Activated naive CD4-positive, alpha-beta T cell treated with anti-CD3 and anti-CD28 coated beads for 36 hours (primary cell): ENCODE measurements at places on chromosomes 1 and 21. TPM values are rescaled to one million over a fixed set of nuclear protein-coding genes. Genes with fewer than 3 reads are reported as not detected.

DNA sequence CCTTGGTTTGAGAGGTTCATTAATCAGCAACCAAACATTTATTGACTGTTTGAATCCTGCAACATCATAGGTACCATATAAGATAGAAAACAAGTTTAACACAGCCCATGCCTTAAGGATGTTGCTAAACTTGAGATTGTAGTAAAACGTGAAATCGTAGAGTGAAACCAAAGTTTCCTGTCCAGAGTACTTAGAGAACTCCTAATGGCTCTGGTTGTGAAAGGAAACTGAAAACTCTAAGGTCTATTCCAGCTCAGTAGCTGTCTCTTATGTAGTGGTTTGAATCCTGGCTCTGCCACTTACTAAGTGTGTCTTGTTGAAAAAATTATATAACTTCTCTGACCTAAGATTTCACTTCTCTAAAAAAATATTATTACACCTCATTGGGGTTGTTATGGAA is 310.9 kb downstream of the NTNG1 start:
- no peak for DNase-seq

DNA sequence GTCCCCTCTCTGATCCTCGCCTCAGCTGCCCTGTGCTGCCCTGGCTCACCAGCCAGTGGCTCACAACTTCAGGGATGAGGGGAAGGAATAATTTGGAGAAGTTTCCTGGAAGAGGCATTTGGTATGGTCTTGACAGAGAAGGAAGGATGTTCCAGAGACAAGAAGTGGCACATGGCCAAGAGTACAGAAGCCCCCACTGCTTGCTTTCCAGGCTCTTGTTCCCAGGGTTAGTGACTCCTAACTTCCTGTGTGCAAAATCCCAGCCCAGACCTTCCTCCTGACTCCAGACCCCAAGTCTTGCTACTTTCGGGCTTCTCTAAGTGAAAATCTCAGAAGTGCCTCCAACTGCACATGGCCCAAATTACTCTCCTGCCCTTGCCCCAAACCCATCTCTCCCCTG is 85.7 kb downstream of the HMGB4 start:
- DNase-seq: no peak

DNA sequence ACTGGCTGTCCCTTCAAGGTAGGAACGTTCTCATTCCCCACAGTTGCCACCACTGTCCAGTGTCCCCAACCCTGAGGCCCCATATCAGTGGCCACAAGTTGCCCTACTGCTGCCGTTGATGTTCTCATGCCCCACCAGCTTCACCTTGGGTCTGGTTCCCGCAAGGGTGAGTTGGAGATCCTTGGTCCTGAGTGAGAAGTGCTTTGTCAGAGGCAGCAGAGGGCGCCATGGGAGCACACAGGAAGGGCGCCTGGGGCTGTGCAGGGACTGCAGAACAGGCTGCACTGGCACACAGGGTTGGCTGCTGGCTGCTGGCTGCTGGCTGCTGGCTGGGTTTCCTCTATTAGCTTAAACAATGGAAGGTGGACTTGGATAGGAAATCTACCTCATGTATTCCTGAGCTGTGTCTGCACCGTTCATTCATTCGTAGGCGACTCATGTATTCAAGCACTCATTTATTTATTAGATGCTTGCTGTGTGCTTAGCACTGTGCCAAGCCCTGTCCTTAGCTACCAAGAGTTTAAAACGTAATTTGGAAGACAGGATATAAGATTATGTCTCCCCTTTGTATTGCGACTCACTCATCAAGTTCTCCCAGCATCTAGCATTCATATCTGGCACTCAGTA is 2.1 kb upstream of the S100A9 start:
- DNase-seq: peak; percentile 71

GRCh38 chr1:206715552-206716158 is 30.9 kb downstream of the MAPKAPK2 start:
- no peak for DNase-seq

GRCh38 chr1:150775276-150775675 is 9.7 kb upstream of the CTSS start:
- DNase-seq: no peak

DNA sequence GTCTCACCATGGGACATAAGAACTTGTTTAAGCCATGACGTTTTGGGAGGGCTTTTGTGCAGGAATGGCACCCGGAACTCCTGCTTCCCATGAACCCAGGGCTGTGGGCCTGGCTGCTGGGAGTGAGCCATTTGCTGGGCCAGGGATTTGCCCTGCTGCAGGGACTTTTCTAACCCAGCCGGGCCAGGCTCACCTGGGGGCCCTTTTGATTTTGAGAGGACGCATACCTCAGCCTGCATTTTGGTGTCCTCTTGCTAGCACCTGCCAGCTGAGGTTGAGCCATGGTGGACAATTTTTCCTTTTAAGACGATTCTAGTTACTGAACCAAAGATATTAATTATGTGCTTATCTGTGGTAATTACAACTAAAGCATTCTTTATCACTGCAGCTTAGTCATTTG is 28.9 kb downstream of the GALNT2 start:
- DNase-seq: no peak

DNA sequence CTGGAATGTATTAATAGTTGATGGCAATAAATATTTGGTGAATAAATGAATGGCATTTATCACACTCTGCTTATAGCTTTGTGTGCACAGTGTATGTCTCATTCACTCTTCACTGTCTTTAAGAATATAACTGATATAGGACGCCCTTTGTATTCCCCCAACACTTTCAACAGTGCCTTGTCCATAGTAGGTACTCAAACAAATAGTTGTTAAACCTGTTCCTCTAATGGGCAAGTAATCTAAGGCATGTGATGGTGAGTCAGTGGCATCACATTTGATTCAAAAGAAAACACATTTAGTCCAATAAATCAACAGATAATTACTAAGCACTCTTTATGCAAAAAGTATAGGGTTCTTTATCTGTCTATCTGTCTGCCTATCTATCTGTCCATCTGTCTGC is 11.2 kb upstream of the RXRG start:
- DNase-seq: no peak

DNA sequence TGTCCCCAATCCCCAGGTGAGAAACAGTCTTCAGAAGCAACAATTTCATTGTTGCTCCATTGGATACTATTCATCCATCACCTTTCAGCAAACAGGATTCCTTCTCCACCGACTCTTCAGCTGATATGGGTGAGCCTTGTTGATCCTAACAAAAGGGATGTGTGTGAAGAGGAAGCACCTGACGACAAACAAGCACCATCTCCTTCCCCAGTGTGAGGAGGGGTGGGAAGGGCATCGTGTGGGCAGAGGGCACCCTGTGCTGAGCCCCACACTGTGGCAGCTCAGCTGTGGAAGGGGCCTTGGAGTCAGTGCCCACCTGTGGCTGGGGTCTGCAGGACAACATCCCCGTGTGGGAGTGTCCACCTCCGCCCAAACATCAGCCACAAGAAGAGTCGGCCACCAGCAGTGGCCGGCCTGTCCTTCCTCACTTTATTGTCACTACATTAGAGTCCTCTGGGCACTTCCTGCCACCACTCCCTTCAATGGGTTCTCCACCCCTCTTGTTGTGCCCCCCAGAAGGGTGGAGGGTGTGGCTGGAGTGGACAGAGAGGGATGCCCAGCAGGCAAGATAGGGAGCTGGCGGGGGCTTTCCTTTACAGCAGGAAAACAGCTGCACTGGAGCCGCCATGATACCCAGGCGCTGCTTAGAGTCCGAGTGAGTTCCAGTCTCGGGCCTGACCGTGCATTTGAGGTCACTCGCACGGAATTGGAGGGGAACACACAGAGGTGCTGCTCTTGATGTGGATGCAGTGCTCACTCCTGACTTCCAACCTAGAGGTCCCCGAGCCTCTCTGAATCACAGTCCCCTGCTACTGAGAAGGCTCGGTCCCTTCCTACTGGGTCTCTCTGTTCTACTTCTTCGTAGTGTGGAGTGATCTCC is 40.9 kb downstream of the VPS26C start:
- no peak for DNase-seq

DNA sequence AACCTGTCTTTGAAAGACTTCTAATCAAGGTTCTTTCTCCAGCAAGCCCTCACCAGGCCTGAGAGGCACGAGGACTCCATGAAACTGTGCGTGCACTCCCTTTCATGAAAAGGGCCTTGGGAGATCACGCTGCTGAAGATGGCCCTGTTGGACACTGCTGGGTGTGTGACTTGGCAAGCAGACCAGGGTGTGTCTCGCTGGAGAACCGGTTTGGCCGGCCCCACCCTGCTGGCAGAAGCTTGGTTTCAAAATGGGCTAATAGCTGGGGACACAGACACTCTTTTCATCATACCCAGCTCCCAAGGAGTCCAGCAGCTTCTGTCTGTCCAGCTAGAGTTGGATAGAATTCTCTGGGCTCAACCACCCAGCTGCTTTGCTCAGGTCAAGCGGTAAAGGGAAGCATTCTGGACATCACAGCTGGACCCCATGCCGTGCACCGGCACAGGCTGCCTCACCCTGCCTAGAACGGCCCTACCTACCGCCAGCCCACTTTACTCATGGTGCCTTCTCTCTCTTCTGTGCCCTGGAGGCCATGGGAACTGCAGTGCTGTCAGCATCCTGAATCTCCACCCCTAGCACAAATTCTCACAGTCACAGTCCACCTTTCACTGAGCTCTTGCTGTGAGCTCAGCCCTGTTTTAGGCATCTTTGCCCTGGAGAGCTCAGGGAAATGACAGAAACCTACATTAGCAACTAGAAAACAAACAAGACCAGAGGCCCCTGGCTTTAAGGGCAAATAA is 24.6 kb downstream of the PKP1 start:
- no peak for DNase-seq

- peak; percentile 12 for DNase-seq
Measured at GRCh38 chr1:51907079-51907702, 28.7 kb upstream of the NRDC start.

DNA sequence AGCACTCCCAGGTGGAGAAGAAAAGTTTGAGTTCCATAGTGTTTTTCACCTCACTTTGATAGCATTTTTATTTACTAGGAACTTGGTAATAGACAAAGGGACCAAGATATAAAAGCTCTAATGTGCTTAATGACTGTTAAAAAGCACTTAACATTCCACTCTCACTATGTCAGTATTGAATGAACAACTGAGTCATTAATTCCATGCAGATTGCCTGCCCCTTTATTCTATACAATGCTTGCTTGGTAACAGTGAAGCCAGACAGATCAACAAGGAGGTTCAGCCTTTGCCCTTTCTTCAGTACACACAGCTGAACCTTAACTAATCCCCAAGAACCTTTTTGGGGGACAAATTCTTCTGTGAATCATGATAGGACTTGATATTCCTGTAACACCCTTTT is 425.5 kb downstream of the NUF2 start:
- DNase-seq: no peak

DNA sequence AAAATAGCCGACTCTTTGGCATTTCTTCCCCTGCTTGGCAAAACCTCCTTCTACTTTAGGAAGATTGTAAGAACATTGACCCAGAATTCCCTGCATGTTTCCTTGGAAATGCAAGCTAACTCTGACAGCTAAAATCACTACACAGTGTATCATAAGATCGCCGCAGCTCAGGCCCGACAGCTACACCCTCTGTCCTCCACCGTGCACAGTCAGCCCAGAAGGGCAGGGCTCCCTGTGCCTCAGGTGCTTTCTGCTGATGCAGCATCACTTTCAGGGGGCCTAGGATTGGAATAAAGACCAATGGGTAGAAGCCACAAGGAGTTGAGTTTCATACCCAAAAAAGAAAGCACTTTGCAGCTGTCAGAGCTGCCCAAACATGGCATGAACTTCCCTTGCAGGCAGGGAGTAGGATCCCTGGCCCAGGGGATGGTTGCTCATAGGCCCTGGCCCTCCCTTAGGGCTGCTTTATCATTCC is 145.3 kb downstream of the SEC16B start:
- no peak for DNase-seq

DNA sequence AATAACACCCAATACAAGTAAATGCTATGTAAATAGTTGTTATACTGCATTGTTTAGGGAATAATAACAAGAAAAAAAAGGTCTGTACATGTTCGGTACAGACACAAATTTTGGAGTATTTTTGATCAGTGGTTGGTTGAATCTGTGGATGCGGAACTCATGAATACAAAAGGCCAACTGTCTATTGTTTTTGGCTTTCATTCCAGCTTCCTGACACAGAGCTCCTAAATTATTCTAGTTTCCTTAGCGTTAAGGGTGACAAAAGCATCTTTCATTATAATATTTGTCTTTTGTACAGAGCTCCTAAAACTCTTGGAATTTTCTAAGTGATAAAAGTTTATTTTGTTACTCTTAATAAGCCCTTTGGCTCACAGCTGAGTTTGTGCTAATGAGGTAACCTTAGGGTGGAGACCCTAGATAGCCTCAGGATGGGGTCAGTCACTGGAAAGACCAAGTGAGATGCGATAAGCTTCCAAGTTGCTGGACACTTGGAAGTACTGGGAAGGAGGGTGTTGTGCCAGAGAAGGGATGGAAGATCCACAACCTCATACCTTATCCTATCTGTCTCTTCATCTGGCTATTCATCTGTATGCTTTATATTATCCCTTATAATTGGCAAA is 57.4 kb upstream of the PRRC2C start:
- no peak for DNase-seq

- no peak for DNase-seq
Measured at GRCh38 chr1:189597083-189597482, 880.6 kb downstream of the BRINP3 start.

- peak; percentile 23 for DNase-seq
Measured at GRCh38 chr1:119799599-119800177, 11.6 kb downstream of the REG4 start.

DNA sequence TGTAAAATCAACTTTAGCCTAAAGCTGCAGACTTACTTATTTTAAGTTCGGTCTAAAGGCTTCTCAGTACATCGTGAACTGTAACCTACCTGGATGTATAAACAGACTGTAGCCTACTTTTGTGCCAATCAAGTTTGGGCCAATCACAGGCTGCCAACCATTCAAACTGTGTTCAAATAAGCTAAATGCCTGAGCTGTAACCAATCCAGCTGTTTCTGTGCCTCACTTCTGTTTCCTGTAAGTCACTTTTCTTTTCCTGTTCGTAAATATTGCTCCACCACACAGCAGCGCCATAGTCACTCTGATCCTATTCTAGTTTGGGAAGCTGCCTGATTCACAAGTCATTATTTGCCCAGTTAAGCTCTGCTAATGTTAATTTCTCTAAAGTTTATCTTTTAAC is 37.5 kb upstream of the SLAMF9 start:
- peak; percentile 57 for DNase-seq

DNA sequence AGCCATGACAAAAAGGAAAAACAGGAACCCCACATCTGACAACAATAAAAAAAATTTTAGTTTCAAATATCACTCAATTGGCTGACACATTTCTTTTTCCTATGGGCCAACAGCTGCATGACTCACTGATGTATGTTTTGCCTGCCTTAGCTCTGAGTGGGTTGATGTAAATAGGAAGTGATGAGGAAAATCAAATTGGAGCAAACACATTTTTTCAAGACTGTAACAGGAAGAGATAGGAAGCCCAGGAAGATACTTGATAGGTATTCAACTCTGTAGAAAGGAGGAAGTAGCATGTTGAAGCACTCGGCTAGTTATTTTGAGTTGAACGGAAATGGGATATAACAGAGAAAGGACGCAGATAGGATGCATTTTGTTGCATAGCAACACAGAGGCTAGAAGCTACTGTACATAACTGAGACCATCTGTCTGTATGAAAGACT is 168.0 kb upstream of the NR5A2 start:
- peak; percentile 6 for DNase-seq

Gene POTED
- not detected for total RNA-seq

Gene PPM1J
- total RNA-seq: 1.0 TPM

Gene HIVEP3
- 13.2 TPM for total RNA-seq

Gene INPP5B
- total RNA-seq: 31.2 TPM

Gene RHCE
- total RNA-seq: 0.33 TPM

Gene CHI3L1
- 0.44 TPM for total RNA-seq

Gene TNFSF18
- not detected for total RNA-seq

Gene COL16A1
- total RNA-seq: 0.17 TPM
